ENCODE measurements at places on chromosomes 12 and 14.

DNA sequence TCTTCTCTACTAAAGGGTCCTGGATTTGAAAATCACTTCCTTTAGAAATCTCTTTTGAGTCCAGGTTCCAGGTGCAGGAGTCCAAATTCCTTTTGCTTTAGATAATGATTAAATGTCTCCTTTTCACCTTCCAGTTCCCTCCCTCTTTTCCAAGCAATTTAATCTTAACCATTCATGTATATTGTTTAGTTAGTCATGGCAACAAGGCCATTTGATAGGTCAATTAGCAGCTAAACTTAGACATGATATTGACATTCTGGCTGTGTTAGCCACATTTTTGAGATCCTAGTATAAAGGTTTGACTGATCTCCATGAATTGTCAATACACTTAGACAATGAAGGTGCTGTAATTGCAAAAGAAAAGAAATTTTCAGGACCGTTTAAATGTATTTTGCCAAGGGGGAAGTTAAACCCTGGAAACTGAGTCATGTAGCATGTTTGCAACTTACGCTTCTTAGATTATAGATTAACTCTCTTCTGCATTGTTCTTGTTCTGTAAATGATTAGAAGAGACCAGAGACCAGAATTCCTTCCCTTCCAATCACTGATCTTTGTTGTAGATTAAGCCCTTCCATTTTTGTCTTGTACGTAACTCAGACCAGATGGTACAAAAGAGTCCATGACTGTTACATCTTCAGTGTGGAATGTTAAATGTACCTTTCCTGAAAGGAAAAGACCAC, 12.4 kb upstream of the C12orf75 start:
- DNase-seq: no peak

DNA sequence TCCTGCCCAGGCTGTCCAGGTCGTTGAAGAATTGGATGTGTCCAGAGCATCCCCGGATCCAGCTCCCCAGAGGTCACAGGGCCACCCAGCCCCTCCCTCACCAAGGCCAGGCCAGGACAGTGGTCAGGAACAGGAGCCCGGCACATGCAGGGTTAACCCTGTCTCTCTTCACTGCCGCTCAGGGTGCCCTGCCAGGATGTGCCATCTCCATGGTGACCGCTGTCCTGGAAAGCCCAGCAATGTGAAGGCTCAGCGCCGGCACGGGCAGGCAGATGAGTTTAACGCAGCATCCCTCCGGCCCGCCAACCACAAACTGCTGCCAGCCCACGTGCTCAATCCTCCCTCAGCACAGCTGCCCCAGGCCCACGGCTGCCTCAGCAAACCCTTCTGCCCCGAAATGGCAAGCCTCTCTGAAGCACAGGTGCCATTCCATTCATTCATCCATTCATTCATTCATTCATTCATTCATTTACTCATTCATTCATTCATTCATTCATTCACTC, 4.4 kb downstream of the TMEM179 start:
- DNase-seq: no peak

- DNase-seq: no peak
Observed at GRCh38 chr12:4284306-4284705, 10.7 kb downstream of the CCND2 start.

DNA sequence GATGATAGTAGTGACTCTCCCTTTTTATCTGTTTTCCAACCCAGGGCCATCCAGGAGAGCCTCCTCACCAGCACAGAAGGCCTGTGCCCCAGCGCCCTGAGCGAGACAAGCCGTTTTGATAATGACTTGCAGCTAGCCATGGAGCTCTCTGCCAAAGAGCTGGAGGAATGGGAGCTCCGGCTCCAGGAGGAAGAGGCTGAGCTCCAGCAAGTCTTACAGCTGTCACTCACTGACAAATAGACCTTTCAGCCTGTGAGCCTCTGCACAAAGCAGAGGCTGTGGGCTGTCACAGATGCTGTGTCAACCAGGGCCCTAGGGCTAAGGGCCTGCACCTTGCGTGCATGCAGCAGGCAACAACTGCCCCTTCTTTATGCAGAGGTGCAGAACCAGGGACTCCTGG, 11.0 kb downstream of the C12orf76 start:
- no peak for DNase-seq

GRCh38 chr12:6049587-6049986, 74.9 kb downstream of the VWF start:
- DNase-seq: no peak

DNA sequence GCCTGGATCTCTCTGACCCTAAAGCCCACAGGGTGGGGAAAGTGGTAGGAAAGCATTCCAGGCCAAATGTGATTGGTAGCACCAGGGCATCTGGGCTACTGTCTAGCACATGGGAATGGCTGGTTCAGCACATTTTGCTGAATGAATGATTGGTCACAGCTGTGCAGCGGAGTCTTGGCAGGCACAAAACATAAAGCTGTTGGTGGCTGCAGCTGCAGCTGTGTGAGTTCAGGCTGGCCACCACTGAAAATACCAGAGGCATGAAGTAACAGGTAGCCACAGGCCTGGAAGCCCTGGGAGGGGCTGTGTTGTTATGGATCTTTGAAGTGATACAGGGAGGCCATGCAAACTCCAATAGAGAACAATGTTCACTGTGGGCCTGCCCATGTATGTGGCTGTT, 72.7 kb downstream of the MYRFL start:
- DNase-seq: peak; percentile 74

- DNase-seq: no peak
Observed at GRCh38 chr14:90398841-90399540, 2.2 kb downstream of the CALM1 start.

DNA sequence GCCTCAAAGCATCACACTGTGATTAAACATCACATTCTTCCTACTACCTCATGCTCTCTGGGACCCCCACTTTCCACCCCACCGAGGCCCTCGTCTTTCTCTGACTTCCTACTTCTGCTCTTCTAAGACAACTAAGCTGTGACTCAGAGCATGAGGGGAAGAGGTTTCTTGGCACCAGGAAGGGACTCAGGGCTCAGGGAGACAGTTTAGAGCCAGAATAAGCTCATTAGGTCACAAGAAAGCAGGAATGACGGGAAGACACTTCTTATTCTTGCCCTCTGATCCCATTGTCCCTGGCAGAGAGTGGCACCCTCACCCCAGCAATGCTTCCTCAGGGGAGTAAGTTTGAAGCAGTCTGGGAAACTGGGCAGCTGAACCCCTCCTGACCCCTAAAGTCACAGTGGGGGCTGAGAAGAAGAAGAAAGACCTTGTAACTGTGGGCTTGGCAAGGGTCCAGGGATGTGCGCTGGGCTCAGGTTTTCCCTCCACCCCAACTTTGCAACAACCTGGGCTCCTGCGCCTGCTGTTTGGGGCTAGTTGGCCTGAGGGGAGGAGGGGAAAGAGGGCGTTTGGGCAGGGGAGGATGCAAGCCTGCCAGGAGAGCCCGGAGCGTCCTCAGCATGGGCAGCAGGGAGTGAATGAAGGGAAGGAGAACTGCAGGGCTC, 64.6 kb upstream of the ACTN1 start:
- DNase-seq: no peak

- no peak for DNase-seq
Observed at GRCh38 chr14:100872259-100873095, 31.0 kb downstream of the RTL1 start.

DNA sequence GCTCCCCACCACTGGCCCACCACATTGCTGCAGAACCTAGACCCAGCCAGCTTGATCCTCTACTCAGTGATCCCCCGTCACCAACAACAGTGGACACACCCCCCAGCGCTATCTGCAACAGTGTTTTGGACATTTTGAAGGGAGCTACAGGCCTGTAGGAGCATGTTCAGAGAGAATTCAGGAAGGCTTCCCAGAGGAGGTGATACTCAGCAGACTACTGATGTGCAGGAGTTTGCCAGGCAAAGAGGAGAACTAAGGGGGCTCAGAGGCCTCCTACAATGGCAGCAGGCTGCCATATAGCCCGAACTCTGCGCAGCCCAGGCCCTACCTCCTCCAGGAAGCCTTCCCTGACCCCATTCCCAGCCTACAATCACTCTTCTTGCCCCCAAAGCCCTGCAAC, 70.0 kb downstream of the SYNE3 start:
- DNase-seq: no peak

DNA sequence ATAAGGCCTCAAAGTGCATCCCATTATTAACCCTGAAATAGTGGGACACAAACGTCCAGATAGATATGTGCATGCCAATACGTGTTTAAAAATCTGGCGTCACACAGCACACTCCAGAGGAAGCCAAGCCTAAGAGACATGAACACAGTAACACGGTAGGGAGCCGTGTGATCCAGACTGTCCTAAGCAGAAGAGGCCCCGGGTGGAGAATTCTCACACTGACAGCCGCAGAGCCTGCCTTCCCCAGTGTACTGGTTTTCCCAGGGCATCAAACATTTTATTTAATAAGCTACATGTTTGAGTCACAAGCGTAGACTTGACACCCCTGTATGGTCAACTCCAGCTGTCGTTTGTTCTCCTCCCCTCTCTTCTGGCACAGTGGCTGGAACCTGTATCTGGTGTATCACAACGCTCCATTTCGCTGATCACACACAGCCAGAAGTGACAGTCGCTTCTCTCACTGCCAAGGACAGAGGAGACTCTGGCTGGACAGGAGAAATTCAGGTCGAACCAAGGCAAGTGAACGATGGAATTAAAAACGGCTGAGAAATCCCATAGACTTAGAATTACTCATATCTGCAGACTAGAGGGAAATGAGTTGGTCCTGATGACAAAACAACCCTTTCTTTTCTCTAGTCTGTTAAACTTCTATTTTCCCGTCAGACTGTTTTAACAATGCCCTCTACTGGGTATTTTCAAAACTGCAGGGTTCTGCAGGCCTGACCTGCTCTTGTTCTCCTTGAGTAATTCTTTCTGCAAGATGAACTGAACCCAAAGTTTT, 359.9 kb downstream of the RGS6 start:
- DNase-seq: peak; percentile 13

DNA sequence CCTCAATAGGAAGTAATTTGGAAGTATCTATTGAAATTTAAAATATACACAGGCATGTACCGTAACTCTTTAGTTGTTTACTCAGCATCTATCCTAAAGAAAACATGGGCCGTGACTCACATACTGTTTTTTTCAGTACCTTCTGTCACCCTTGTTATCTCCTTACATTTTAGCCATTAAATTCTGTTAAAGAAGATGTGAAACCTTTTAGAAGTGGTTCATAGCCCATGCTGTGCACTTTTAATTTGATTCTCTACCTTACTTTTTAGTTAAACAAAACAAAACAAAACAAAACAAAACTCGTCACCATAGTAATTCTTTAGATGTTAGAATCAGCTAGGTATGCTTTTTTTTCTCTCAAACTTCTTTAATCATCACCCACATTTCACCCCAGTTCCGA, 494.4 kb upstream of the RGS6 start:
- DNase-seq: no peak

- no peak for DNase-seq
Observed at GRCh38 chr14:23580948-23581281, 2.3 kb upstream of the JPH4 start.

DNA sequence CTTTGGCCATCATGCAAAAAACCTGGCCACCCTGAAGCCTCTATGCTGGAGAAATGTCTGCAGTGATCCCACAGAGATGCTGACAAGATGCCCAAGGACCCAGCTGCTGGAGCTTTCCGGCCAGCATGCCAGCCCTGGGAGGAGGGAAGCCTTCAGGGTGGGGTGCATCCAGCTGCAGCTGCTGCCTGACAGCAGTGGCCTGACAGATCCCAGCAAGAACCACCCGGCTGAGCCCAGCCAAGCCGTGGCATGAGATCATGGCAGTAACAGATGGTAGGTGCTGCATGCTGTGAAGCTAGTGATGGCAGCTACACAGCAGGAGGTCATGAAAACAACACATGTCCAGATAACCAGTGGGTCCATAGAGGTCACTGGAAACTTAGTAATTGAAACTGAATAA, 13.8 kb downstream of the CLBA1 start:
- DNase-seq: no peak

DNA sequence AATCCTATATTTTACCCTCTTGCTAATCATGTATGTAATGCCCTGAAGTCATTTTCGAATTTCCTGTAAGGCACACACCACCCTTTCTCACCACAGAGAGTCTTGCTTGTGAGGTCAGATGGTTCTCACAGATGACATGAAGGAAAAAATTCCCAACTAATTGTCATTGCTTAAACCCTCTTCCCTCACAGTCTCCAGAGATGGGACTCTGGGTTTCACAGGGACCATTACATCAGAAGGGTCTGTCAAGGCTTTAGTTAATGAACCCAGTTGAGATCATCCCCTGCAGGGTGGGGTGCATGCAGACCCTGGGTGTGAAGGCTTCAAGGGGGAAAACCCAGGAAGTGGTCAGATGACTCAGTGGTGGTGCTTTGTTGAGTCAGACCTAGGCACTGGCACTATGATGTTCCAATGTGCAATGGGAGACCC, 229.6 kb downstream of the BCAT1 start:
- peak; percentile 58 for DNase-seq

DNA sequence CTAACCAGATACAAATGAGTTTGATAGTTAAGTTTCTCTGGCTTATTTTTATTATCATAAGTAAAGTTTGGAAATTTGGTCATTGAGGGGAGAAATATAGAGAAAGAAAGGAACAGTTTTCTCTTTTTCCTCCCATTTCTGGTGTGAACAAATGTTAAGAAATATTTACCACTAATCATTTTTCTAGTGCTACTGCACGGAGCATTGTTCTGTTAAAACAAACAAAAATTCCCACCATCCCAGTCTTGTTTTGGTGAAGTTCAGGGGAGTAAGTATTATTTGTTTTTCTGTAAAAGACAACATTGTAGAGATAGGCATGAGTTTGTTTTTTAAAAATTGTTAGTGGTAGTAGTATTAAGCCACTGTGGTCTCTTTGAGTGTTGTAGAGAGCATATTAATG, 135.3 kb downstream of the FGD4 start:
- no peak for DNase-seq

DNA sequence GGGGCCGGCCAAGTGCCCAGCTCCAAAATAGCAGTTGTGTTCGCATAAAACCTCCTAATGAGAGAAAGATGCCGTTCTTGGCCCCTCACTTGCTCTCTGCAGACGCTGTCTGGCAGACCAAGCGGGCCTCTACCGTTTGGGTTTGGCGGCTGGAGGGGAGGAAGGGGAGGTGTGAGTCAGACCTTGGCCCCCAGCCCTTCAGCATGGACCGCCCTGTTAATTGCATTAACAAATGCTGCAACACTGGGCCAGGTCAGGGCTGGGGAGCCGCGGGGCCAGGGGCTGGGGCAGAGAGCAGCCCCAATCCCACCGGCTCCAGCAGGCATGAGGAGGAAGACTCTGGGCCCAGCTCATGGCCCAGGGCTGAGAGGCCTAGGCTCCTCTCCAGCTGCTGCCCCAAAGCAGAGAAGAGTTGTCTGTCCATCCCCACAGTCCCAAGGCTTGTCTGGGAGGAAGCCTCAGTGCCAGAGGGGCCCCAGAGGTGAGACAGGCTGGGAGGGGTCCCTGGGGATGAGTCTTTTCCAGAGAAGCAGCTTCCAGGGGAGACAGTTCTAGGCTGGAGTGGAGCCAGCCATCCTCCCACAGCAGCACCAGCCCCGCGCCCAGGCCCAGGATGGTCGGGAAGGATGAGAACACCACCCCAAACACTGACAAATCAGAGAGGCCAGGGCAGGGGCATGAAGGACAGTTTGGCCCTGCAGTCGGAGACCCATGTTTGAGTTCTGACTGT, 16.9 kb downstream of the LTBP2 start:
- DNase-seq: no peak

DNA sequence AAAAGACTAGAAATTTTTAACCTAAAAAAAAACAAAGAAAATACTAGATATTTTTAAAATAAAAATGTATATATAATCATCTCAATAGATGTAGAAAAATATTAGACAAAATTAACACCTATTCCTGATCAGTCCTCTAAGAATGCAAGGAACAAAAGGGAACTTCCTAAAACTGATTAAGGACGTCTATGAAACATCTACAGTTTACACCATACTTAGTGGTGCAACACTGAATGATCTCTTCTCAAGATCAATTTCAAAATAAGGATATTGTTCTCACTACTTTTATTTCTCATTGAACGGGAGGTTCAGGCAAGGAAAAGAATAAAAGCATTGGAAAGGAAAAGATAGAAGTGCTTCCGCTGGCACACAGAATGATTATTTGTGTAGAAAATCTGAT, 16.0 kb downstream of the OLR1 start:
- no peak for DNase-seq

Data from foreskin keratinocyte (primary cell).